Stimulated activated naive CD4-positive, alpha-beta T cell (primary cell): ENCODE measurements at places on chromosomes 4 and X.

GRCh38 chr4:173434231-173434630, 35.3 kb upstream of the SCRG1 start:
- DNase-seq = no peak

GRCh38 chr4:153735906-153736461, 23.8 kb downstream of the RNF175 start:
- no peak for DNase-seq

GRCh38 chr4:149296503-149296902, 519.1 kb downstream of the IQCM start:
- DNase-seq = no peak

GRCh38 chrX:34632384-34632783, 24.7 kb downstream of the TMEM47 start:
- DNase-seq = no peak

GRCh38 chr4:183831026-183831446, 74.1 kb upstream of the STOX2 start:
- DNase-seq = no peak

GRCh38 chrX:73916931-73917667, 354.1 kb downstream of the CHIC1 start:
- DNase-seq = no peak

GRCh38 chr4:38920677-38921076, 53.1 kb downstream of the FAM114A1 start:
- no peak for DNase-seq

DNA sequence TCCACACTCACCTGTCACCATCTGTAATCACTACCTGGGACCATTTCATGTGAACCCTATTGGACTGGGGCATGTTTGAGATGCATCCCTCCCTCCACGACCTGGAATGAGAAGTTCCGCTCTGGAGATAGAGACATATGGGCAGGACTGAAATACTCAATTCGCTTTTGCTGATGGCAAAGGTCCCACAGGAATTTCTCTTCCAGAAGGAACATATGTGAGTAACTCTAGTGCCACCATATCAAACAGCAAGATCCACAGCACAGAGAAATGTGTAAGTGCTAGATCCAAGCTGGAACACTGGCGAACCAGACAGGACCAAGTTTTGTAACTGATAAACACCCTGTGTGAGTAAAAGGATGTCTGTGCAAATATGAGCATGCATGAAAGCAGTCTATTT, 43.9 kb downstream of the SEL1L3 start:
- no peak for DNase-seq

GRCh38 chr4:108527723-108528122, 92.7 kb upstream of the RPL34 start:
- DNase-seq = peak; percentile 24

- no peak for DNase-seq
These were observed 40.8 kb downstream of the EVC start for GRCh38 chr4:5751666-5752375.

- no peak for DNase-seq
These were observed 175.5 kb downstream of the WDFY3 start for GRCh38 chr4:84790769-84791565.
